ENCODE measurements at places on chromosomes 3 and 15. TPM values are rescaled to one million over a fixed set of nuclear protein-coding genes. Genes with fewer than 3 reads are reported as not detected.

DNA sequence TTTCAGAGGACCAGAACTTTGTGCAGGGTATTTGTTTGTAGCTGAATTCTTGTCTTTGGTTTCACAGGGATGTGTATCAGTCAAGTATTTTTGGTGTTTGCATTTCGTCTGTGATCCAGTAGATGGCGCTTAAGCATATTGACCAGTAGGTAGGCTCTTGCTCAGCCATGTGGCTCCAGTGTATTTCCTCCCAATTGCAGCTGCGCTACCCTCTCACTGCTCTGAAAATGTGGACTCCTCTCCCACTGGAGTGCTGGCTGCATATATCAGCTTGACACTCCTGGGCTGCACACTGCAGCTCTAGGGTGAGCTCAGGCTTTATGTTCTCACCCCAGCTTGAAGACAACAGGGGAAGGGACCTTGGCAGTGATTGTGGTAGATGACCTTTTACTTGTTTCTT is 1264.3 kb upstream of the ALCAM start:
- DNase-seq = peak; percentile 47

- DNase-seq = no peak
Measured at GRCh38 chr15:51908316-51908715, 63.3 kb downstream of the LEO1 start.

- DNase-seq = no peak
Measured at GRCh38 chr3:127350172-127351050, 62.6 kb upstream of the PRR20G start.

- no peak for DNase-seq
Measured at GRCh38 chr3:23633261-23633960, 172.3 kb upstream of the UBE2E1 start.

DNA sequence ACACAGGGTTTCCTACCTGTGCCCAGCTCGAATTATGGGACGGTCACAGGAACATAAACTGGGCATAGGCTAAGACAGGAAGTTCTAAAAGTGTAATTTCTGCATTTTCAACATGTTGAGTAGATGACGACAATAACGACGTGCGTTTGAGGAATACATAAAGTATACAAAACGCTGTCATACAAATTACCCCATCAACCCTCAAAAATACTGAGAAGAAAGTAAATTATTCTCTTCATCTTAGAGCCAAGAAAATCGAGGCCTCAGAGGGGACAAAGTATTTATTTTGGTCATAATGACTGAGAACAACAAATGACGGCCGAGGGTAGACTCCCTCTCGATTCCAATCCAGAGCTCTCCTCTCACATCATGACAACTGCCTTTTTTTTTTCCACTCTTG is 60.8 kb downstream of the RUBCN start:
- DNase-seq = no peak

DNA sequence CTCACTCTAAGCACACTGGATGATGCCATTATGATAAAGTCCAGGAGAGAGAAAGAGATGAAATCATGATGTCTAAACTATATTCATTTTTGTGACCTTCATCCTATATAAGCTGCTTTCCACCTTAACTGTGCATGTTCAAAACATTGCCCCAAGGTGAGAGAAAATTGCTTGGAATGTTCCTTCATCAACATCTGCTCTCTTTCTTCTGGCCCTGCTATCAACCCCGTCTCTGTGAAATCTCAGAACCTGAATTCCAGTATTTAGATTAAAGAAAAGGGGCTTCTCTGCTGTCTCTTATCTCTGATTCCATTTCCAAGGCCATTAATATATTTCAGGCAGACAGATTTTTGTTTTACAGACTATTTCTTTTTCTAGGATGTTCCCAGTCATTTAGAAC is 47.3 kb upstream of the PHLDB2 start:
- DNase-seq = no peak

GRCh38 chr15:98948456-98948855 is 59.1 kb downstream of the PGPEP1L start:
- no peak for DNase-seq

- DNase-seq = no peak
Measured at GRCh38 chr3:34056951-34057390, 258.5 kb downstream of the PDCD6IP start.

GRCh38 chr15:63987796-63988378 is 58.4 kb downstream of the DAPK2 start:
- no peak for DNase-seq

DNA sequence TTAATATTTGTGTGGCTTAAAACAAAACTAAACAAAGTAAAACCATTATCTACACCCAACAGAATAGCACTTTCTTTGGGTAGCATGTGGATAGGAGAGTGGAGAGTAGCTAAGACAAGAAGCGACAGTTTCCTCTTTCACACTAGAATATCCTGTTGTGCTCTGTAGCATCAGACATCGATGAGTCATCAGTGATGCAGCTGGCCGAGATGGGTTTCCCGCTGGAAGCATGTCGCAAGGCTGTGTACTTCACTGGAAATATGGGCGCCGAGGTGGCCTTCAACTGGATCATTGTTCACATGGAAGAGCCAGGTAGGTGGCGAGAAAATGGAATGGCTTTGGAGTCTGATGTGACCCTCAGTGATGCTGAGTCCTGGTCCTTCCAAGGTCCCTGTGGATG is 108.1 kb downstream of the USP13 start:
- no peak for DNase-seq

GRCh38 chr3:68467465-68467864 is 464.9 kb downstream of the TAFA4 start:
- no peak for DNase-seq

- DNase-seq = no peak
Measured at GRCh38 chr3:185342459-185343174, 20.3 kb upstream of the MAP3K13 start.

GRCh38 chr3:149339931-149340309 is 6.5 kb upstream of the TM4SF18 start:
- DNase-seq = peak; percentile 90

DNA sequence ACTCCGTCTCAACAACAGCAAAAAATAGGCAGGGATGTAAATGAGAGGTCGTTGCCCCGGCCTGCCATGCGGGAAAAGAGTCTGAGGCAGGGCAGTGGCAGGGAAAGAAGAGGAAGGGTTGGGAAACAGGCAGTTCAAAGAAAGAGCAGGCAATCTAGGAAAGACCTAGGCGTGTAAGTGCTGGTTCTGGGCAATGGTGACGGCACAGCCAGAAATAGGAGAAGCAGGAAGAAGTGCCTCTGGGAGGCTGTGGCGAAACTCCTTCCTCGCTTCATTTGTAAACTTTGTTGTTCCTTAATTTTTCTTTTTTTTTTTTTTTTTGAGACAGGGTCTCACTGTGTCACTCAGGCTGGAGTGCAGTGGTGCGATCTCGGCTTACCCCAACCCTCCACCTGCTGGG is 4.3 kb downstream of the SLC51A start:
- DNase-seq = no peak

- DNase-seq = no peak
Measured at GRCh38 chr3:111594205-111594604, 941 bp downstream of the ZBED2 start.

DNA sequence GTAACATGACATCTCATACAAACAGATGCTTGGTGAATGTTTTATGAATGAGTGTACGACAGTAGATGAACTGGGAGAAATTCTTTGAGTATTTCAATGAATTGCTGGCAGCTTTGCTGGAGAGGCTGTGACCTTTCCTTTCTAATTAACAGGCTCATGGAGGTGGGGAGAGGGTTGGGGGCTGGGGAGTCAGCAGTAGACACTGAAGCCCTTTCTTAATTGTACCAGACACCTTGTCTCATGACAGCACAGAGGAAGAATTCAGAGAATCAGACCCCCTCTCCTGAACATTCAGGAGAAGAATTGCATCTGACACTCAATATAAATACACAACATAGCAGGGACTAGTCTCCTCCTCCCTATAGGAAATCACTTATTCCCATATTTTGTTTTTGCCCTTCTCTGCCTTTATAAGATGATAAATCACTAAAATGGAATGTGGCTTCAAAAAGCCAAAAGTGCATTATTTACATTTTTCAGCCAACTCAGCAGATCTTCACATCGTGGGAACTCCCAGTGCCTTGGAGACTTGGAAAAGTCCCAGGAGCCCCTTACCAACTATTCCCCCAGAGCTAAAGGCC is 66.2 kb upstream of the TPM1 start:
- DNase-seq = no peak

DNA sequence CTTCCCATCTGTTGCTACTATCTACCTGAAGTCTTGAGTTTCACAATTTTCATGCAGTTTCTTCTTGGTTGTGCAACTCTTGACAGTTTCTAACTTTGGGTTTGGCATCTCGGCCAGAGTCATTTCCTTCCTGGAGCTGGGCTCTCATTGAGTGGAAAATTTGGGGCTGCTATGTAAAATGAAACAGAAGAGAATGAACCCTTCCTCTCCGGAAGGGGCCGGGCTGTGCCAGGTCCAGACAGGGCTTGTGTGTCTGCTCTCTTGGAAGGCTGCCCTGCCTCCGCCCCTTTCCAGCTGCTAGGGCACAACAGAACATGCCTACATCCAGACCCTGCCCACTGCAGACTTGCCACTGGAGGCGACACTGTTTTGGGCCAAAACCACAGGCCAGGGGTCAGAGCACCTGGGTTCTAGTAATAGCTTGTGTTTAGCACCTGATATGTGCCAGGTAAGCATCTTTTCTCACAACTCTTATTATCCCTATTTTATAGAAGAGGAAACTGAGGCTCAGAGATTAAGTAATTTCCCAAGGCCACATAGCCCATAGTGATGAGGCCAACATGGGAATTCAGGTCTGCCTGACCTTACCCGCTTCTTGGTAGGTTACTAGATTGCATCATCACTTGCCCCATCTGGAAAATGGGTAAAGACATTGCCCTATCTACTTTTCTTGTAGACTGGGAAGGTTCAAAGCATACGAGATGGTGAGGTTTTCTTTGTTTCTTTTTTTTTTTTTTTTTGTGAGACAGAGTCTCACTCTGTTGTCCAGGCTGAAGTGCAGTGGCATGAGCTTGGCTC is 25.0 kb downstream of the IRAK2 start:
- peak; percentile 25 for DNase-seq

GRCh38 chr3:194205675-194206133 is 69.8 kb downstream of the HES1 start:
- DNase-seq = peak; percentile 76

- DNase-seq = no peak
Measured at GRCh38 chr3:153282355-153282754, 120.3 kb downstream of the RAP2B start.

DNA sequence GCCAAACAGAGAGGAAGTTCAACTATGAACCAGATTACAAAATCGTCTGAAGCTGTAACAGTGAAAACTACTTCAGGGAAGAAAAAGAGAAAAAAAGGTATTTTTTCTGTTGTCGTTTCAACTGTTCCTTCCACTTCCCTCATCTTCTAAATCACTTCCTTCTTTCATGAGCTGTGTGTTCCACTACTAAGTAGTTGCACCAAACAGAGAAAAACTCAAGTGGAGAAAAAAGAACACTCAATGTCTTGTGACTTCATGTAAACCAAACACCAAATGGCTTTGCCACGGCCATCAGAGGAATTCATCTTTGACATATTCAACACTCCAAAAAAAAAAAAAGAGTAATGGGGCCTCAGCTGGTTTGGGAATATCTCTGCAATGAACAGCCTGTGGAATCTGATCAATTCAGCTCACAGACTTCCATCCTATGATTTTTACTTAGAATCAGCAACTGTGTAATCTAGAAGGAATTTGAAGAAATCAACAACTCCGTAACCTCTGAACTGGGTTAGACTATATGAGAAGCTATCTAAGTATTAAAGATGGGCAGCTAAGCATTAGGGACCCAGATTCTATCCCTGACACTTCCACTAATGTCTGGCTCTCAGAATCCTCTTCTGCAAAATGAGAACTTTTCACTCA is 47.5 kb upstream of the RNF7 start:
- DNase-seq = no peak

- DNase-seq = no peak
Measured at GRCh38 chr3:13188975-13189374, 115.7 kb upstream of the IQSEC1 start.

LSAMP gene
- total RNA-seq = under 0.01 TPM

MYRIP gene
- total RNA-seq = not detected

ACSBG1 gene
- total RNA-seq = 0.63 TPM

MFAP1 gene
- total RNA-seq = 48.4 TPM

CHRD gene
- total RNA-seq = 8.2 TPM

LRRC34 gene
- 5.4 TPM for total RNA-seq

THAP10 gene
- 5.5 TPM for total RNA-seq

CYP1A1 gene
- not detected for total RNA-seq

LRRIQ4 gene
- total RNA-seq = 0.20 TPM

KAT2B gene
- 5.0 TPM for total RNA-seq
